Stimulated activated CD8-positive, alpha-beta memory T cell treated with anti-CD3 and anti-CD28 coated beads, Interleukin-7, amount 100 ng/mL, for 1 hour (primary cell): ENCODE measurements at places on chromosomes 13 and 19.

GRCh38 chr13:29077051-29077813 lies 257.1 kb downstream of the MTUS2 start:
- no peak for DNase-seq

DNA sequence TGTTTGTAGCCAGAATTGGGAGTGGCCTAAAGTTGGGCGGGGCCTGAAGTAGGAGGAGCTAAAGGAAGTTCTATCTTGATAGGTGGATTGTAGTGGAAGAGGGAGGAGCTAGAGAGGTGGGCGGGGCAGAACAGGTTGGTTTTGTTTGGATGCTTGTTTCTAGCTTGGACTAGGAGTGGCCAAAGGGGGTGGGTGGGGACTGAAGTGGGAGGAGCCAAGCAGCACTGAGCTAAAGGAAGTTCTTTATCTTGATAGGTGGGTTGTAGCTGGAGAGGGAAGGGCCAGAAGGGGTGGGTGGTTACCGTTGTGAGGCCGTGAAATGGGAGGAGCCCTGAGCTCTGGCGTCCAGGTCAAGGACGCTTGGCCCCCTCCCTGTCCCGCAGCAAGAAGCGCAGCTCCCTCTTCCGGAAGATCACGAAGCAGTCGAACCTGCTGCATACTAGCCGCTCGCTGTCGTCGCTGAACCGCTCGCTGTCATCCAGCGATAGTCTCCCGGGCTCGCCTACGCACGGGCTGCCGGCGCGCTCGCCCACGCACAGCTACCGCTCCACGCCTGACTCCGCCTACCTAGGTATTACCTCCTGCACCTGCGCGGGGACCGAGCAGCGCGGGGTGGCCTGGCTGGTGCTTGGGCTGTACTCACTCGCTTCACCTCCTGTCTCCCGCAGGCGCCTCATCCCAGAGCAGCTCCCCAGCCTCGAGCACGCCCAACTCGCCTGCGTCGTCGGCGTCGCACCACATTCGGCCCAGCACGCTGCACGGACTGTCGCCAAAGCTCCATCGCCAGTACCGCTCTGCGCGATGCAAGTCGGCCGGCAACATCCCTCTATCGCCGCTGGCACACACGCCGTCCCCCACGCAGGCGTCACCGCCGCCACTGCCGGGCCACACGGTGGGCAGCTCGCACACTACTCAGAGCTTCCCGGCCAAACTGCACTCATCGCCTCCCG lies 8.0 kb downstream of the DNASE2 start:
- no peak for DNase-seq

DNA sequence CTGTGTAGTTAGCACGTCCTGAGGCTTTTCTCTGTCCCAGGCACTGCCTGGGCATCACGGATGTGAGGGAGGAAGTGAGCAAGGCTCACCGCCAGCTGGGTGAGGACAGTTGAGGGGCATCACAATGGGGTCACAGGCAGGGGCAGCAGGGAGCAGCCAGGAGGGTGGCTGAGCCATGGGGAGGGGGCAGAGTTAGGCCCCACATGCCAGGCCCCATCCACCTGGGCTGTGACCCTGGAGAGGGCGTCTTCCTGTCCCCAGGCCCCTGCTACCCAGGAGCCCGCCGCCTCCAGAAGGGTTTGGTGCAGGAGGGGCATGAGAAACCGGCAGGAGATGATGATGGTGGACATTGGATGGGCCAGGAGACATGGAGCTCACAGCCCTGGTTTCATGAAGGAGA lies 56.8 kb upstream of the F7 start:
- no peak for DNase-seq

DNA sequence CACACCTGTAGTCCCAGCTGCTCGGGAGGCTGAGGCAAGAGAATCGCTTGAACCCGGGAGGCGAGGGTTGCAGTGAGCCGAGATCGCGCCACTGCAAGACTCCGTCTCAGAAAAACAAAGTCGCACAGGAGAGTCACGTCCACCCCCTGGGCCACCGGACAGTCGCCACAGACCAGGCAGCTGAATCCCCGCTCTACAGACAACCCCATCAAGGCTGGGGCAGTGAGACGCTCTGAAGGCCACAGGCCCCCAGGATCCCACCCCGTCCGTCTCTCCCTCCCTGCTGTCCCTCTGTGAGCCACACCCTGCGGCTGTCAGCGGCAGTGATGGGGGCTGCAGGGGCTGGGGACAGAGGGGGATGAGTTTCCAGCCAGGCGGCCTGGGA lies 15.5 kb upstream of the PTBP1 start:
- DNase-seq, result no peak

GRCh38 chr19:6475321-6476108 lies 6.1 kb downstream of the DENND1C start:
- DNase-seq, result no peak

DNA sequence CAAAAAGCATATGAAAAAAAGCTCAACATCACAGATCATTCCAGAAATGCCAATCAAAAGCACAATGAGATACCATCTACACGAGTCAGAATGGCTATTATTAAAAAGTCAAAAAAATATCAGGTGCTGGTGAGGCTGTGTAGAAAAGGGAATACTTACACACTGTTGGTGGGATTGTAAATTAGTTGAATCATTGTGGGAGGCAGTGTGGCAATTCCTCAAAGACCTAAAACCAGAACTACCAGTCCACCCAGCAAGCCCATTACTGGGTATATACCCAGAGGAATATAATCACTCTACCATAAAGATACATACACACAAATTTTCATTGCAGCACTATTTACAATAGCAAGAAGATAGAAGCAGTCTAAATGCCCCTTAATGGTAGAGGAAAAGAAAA lies 529.9 kb downstream of the SLITRK1 start:
- DNase-seq, result no peak

GRCh38 chr19:29475469-29475868 lies 50.3 kb upstream of the VSTM2B start:
- DNase-seq, result no peak

DNA sequence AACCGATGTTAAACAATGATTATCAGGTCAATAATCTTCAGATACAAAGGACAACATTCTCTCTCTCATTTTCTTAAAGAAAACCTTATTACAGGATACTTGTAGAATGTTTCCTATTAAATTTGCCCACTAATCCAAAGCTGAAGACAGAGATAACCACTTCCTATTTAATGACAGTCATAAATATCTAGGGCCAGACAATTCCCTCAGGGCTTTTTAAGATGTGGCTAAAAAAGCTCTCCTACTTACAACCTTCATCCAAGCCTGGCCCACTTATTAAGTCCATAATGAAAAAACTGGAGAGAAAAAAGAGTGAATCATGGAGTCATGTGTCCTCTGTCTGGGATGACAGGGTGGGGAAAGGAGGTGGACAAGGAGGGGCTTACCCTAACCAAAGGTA lies 235.9 kb downstream of the KLF12 start:
- DNase-seq, result no peak

DNA sequence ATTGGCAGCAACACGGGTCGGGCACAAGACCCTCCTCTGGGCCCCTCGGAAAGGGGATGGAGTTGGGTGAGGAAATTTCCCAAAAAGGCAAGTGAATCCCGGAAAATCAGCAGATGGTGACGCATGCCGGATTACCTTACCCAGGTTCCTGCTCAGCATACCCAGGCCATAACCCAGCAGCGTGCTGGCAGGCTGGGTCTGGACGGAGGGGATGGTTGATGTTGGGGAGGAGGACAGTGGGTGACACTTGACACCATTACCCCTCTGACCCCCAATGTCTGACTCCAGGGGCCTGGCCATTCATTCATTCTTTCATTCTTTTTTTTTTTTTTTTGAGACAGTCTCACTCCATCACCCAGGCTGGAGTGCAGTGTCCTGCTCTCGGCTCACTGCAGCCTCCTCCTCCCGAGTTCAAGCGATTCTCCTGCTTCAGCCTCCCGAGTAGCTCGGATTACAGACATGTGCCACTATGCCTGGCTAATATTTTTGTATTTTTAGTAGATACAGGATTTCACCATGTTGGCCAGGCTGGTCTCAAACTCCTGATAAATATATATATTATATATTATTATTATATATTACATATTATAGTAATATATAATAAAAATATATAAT lies 799 bp downstream of the PVR start:
- no peak for DNase-seq

- DNase-seq, result no peak
These were observed 18.5 kb upstream of the SPRY2 start for GRCh38 chr13:80359414-80359777.

DNA sequence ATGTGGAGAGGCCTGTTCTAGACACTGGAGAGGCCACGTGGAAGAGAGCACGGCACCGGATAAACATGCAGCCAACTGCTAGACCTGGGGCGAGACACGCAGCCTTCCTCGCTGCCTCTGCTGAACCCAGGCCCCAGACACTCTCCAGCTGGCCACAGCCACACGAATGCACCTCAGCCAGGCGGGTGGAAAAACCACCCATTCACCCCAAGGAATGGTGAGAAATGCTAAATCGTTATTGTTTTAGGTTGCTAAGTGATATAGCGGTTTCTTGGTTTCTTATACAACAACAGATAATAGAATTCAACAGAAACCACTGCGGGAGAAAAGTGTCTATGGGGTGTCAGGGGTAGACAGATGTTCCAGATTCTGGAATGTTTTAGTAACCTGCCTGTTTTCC lies 52.5 kb downstream of the STK24 start:
- DNase-seq, result no peak

DNA sequence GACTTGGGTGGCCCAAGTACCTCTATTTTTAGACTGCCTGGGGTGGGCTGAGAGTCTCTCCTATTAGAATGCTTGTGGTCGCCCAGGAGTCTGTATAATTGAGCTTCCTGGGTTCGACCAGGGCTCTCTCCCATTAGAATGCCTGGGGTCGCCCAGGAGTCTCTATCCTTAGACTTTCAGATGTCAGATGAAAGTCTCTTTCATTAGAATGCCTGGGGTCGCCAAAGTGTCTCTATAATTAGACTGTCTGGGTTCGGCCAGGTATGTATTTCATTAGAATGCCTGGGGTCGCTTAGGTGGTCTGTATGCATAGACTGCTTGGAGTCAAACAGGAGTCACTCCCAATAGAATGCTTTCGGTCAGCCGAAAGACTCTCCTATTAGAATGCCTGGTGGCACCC lies 1471.7 kb downstream of the UQCRFS1 start:
- no peak for DNase-seq

DNA sequence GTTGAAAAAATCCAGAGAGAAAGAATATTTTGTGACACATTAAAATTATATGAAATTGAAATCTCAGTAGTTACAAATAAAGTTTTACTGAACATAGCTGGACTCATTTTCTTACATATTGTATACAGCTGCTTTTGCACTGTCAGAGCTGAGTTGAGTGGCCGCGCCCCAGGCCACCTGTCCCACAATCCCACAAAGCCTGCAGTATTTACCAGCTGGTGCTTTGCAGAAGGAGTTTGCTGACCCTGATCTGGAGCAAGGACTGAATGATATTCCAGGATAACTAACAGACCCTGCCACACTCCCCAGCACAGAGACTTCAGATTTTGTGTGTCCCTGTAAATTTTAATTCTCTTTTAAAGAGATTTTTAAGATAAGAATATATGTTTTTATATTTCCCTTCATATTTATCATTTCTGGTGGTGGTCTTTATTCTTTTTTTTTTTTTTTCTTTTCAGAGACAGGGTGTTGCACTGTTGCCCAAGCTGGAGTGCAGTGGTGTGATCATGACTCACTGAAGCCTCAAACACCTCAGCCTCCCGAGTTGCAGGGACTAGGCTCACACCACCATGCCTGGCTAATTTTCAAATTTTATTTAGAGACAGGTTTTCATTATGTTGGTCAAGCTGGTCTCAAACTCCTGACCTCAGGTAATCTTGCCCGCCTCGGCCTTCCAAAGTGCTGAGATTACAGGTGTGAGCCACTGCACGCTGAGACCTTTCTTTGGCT lies 48.5 kb downstream of the TDRD12 start:
- DNase-seq, result no peak

GRCh38 chr13:47480121-47480520 lies 521.0 kb downstream of the SUCLA2 start:
- no peak for DNase-seq

GRCh38 chr13:66009241-66009640 lies 1220.9 kb downstream of the PCDH9 start:
- DNase-seq, result no peak

- no peak for DNase-seq
These were observed 64.5 kb upstream of the SLC10A2 start for GRCh38 chr13:103130681-103131210.

GRCh38 chr13:51998723-51999509 lies 12.3 kb downstream of the ATP7B start:
- DNase-seq, result no peak

DNA sequence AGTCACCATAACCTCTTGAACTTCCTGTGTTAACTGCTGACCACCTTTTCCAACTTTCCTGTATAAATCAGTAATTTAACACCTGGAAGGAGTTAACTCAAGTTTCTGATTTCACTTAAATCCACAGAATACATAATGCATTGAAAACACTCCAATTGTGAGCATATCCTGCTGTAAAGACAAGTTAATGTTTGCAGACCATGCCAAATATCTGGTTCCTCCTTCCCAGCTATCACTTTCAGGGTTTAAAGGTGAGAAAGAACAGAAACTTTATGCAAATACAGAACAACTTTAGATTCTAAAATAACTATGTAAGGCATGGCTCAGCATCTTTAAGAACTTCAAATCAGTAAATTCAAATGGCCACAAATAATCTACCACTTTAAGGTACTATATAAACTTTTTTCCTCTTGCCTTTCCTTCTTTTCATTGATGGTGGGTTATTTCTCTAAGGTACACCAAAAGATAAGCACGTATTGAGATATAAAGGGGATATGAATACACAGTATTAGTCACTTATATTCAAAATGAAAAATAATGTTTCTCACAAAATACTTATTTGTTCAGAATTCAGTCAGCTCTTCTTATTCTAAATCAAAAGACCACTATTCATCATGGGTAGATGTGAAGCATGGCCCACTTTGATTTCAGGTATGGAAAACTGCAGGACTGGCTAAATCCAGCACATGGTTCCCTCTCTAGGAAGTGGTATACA lies 6.6 kb upstream of the TPTE2 start:
- no peak for DNase-seq

GRCh38 chr19:16627928-16628182 lies 149 bp downstream of the MED26 start:
- DNase-seq, result no peak

DNA sequence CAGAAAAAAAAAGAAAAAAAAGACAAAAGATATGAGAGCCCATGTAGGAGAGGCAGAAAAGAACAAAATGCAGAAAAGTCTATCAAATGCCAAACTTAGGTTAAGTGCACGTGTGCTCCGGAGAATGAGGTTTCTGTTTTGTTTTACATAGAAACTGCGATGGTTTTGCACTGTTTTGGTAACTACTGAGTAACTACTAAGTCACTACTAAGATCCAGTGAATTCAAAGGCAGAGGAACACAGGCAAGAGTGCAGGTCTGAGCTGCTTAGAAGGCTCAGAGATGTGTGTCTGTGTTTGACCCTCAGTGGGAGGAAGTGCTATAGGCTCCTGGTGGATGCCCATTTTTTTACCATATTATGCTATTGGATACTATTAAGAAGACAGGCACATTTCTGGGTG lies 299.3 kb downstream of the NDFIP2 start:
- DNase-seq, result no peak
